Left renal cortex interstitium (tissue), 4 donors: ENCODE measurements at places on chromosomes 2 and 18.

DNA sequence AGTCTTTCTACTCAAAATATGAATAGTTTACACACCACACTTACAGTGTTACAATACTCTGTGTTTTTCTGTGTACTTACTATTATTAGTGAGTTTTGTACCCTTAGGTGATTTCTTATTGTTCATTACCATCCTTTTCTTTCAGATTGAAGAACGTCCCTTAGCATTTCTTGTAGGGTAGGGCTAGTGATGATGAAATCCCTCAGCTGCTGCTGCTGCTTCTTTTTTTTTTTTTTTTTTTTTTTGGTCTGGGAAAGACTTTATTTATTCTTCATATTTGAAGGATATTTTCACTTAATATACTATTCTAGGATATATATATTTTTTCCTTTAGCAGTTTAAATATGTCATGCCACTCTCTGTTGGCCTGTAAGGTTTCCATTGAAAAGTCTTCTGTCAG lies 29.0 kb upstream of the SERPINB2 start:
- no peak for DNase-seq

- no peak for DNase-seq
Measured at GRCh38 chr18:31579375-31579774, 12.3 kb upstream of the TTR start.

DNA sequence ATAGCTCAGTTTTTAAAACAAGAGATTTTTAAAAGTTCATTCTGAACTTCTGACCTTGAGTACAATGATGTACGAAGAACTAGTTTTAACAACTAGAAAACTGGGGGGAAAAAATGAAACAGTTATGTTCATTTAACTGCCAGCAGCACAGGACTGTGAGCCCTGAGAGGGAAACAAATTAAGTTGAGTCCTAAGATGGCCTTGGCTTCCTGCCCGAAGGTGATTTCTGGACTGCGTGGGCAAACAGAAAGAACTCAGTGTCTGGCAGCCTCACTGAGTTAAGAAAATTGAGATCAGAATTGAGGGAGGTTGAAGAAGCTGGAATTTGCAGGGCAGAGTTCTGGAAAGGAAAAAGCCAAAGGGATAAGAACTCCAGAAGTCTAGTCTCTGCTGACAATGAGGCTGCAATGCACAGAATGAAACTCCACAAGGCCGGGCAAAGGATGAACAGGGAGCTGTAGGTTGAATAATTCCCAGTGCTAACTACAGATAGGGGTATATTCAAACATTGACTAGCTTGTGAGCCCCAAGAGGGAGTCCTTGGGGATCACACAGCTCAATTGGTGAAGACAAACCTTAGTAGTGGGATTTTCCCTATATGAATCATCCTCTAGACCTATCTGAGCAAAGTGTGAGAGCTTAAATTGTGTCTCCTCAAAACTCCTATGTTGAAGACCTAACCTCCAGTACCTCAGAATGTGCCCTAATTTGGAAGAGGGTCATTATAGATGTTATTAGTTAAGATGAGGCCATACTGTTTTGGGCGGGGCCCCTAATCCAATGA lies 13.1 kb upstream of the CRACDL start:
- no peak for DNase-seq

DNA sequence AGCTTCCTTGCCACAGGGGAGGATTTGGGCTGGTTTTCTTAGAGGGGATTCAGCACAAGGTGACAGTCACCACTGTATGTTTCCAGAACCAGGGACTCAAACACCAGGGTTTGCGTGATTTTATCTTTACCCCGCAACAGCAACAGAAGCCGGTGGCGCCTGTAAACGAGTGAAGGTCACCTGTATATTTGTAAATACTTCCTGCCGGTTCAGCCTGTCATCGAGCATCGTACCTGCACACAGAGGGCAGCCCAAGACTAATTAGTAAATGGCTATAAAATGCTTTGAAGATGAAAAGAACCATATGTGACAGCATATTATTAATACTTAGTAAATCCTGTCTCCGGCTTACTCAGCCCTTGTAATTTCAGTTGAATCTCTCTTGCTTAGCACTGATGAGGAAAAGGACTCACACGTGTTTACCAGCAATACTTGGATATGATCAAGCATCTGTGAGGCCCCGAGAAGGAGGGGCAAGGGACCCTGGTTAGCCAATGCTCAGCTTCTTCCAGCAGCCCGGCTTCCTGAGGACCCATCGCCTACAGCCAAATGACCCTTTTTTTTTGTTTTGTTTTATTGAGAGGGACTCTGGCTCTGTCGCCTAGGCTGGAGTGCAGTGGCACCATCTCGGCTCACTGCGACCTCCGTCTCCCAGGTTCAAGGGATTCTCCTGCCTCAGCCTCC lies 51.3 kb upstream of the FOSL2 start:
- no peak for DNase-seq

- no peak for DNase-seq
Measured at GRCh38 chr2:101983486-101983885, 8.3 kb upstream of the IL1R2 start.

DNA sequence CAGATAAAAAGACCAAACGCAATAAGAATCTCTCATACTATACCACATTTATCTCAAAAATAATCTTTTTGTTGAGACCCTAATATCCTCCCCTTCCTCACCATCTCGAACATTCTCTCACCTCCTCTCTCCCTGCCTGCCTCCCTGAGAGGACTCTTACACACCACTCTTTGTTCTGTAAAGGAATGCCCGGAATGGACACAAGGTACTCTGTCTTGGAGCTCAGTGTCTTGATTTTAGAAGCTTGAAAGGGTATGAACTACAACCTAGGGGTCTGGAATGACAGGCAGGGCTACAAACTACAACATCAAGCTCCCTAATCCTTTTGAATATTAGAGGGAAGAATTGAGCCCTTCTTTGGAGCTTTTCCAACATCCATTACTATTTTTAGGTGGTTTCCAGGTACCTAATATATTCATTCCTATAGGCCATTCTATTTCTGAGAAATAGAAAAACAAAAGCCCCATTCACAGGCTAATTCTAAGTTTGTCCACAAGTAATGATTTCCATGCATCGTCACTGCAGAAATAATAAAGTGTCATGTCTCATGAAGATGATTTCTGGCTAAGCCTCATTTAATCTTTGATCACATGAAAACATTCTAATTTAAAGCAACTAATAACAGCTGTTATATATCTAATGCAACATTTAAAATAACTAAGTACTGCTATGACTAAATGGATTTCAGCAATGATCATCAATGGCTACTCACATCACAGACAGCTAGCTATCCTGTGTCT lies 60.6 kb downstream of the LRP2 start:
- DNase-seq: no peak

GRCh38 chr2:239274391-239275043 lies 126.3 kb downstream of the HDAC4 start:
- DNase-seq: no peak

DNA sequence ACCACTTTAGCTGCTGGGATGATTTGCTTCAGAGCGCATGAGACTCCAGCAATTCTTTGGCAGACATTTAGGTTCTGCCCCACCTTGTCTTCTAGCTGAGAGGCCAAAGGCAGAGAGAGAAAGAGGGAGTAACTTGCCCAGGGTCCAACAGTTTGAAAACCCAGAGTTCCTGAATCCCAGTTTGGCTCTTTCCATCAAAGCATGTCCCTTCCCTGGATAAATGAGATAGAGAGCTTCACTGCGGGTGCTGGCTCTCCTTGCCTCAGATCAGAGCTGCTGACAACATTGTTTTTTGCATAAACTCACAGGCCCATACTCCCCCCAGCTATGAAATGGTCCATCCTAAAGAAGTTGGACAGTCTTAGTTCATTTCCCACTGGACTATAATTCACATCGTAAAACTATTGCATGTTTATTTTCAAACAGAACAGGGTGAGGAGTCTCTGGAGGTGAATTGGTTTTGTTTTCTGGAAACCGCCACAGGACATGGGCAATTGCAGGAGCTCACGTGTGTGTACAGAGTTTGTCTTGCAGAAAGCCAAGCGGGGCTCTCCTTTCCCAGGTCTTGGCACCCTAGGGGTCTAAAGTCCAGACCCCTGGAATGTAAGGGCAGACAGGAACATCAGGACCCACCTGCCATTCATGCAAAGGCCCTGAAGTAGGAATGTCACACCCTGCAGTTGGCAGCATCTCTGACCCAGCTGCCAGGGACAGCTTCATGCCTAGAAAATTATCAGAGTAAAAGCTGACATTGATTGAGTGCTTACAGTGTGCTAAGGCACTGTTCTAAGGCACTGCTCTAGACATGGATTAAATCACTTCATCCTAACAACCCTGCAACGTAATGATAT lies 25.0 kb upstream of the SLC14A2 start:
- DNase-seq: no peak
